ENCODE measurements at places on chromosomes 2 and 18. TPM values are rescaled to one million over a fixed set of nuclear protein-coding genes. Genes with fewer than 3 reads are reported as not detected.

The GULP1 gene
- not detected for polyA plus RNA-seq

The PRKCE gene
- 12.7 TPM for polyA plus RNA-seq

The AQP12A gene
- polyA plus RNA-seq, result not detected

The PLEKHH2 gene
- polyA plus RNA-seq, result 0.46 TPM

The ALPG gene
- not detected for polyA plus RNA-seq

The PLGLB1 gene
- 1.5 TPM for polyA plus RNA-seq
